GM19239 (cell line): ENCODE measurements at places on chromosomes 3 and 15.

DNA sequence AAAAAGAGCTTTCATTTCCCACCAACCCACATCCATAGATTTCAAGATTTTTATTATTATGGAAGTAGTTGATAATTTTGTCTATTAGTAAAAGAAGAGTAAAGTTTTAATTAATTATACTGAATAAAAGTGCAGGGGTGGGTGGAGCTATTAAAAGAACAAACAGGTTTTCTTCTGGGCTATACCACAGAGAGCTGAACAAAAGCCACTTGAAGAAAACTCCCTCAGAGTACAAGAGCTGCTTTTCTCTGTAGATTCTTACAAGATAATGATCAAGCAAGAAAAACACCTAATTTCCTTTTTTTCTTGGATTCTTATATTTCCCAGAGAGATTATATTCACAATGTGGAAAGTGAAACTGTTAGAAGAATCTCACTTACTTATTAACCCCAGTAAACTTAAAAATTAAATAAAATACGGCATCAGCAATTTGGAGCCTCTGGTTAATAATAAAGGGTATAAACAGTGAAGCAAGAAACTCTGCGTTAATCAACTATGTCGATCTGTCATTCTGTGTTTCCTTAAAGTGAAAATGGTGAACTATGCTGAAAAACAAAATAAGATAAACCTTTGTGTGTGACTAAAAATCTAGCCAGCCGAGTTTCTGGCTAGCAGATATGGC lies 84.9 kb downstream of the THBS1 start:
- DNase-seq, result no peak

GRCh38 chr3:177307826-177308225 lies 110.5 kb upstream of the TBL1XR1 start:
- no peak for DNase-seq

- no peak for DNase-seq
These were observed 883.5 kb downstream of the IGSF11 start for GRCh38 chr3:118151164-118151563.

GRCh38 chr3:141388823-141389621 lies 20.7 kb downstream of the ZBTB38 start:
- DNase-seq, result no peak

- DNase-seq, result no peak
These were observed 31.4 kb upstream of the TKT start for GRCh38 chr3:53287131-53287629.

DNA sequence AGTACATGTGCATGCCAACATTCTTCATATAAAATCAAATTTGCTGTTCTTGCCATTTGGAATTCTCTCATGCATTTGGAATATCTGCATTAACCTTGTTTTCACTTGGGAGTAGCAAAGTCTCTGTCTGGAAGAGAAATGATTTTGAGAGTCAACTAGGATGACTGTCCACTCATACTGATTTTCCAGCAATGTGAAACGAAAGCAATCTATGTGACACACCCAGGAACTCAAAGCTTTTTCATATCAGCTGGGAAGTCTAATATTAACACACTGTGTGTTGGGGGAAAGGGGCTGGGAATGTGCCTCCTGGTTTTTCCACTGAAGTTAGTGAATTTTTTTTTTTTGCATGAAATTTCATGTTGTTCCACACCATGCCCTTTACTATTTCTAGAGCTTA lies 124.9 kb downstream of the DUT start:
- DNase-seq, result no peak

- no peak for DNase-seq
These were observed 88.4 kb downstream of the FRMD4B start for GRCh38 chr3:69297501-69297900.

DNA sequence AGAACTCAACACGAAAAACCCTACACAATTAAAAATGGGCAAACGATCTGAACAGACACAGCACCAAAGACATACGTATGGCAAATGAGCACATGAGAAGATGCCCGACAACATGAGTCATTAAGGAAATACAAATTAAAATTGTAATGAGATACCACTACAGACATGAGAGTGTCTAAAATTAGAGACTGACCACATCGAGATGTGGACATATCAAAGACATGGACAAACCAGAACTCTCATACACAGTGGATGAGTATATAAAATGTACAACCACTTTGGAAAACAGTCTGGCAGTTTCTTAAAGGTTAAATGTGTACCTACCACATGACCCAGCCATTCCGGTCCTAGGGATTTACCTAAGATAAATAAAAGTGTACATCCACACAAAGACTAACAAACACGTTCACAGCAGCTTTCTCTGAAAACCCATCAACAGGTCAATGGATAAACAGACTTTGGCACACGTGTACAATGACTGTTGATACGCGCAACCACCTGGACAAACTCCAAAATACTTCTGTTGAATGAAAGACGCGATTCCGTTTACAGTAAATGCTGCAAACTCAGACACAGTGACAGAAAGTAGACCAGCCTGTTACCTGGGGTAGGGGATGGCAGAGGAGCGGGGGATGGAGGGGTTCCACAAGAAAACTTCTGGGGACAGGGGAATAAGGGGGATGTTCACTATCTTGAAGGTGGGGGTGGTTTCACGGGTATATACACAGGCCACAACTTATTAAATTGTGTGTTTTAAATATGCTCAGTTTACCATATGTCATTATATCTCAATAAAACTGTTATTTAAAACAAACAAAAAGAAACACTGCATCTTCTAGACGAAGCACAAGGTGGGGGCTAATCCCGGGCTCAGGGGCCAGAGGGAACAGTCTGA lies 2.1 kb downstream of the TNK2 start:
- no peak for DNase-seq

- no peak for DNase-seq
These were observed 102.4 kb upstream of the LRIG1 start for GRCh38 chr3:66603151-66603611.

- DNase-seq, result no peak
These were observed 58.8 kb upstream of the GOLGA8B start for GRCh38 chr15:34642247-34642646.

- no peak for DNase-seq
These were observed 27.2 kb downstream of the AKAP13 start for GRCh38 chr15:85407421-85408269.

DNA sequence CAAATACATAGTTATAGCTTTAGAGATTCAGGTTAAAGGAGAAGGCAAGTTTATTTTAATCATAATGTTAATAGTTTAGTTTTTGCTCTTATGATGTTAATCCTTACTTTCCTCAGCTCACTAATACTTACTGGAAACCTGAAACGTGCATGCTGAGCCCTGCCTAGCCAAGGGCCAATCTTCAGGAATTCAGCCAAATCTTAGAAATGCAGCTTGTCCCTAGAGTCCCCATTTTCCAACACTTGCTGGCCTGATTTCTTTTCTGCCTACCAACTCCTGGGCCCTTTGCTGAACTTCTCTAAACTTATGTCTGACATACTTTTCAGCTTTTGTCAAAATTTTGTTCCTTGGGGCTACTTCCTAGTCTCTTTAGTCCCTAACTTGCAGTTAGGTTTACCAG lies 22.8 kb downstream of the BCHE start:
- no peak for DNase-seq
